ENCODE measurements at places on chromosomes 4 and X.

- no peak for DNase-seq
Observed at GRCh38 chrX:48470110-48470832, at the start of gene SLC38A5. Gene SLC38A5 (minus strand): TSS chrX:48470260. CDS start chrX:48467924, 2,336 bp downstream.

GRCh38 chrX:101449279-101449678 lies 36.0 kb upstream of the ARMCX4 start:
- no peak for DNase-seq

GRCh38 chr4:146945556-146946374 lies at the start of gene TTC29:
Gene TTC29 (minus strand): TSS chr4:146945864. CDS start chr4:146939895, 5,969 bp downstream.
- peak; percentile 82 for DNase-seq

DNA sequence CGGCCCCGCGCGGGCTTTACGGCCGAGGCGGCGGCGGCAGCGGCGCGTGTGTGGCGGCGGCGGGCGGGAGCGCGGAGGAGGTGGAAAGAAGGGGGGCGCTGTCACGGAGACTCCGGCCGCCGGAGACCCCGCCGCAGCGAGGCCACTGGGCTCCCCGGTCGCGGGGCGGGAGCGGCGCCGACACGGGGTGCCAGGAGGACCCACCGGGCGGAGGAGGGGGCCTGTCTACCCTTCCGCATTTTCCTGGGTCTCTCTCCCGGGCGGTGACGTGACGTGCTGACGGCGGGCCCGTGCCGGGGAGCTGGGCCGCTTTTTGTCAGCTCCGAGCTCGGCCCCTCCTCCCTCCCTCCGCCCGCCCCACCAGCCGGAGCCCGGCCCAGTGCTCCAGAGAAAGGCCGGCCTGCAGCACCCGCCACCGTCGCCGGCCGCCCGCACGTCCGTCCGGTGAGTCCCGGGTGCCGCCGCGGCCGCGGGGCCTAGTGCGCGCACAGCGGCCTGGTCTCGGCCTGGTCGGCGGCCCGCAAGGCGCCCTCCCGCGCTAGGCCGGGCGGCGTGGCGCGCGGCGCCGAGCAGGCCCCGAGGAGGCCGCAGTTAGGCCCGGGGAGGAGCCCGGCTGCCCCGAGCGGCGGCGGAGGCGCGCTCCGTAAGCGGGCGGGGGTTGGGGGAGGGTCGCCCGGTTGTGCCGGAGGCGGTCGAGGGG lies at the start of gene ZFX:
Gene ZFX, plus strand, starts transcription at position 379 of the 700 bp plus-strand sequence. CDS start 23,014 bp downstream, outside the sequence.
- peak; percentile 44 for DNase-seq

DNA sequence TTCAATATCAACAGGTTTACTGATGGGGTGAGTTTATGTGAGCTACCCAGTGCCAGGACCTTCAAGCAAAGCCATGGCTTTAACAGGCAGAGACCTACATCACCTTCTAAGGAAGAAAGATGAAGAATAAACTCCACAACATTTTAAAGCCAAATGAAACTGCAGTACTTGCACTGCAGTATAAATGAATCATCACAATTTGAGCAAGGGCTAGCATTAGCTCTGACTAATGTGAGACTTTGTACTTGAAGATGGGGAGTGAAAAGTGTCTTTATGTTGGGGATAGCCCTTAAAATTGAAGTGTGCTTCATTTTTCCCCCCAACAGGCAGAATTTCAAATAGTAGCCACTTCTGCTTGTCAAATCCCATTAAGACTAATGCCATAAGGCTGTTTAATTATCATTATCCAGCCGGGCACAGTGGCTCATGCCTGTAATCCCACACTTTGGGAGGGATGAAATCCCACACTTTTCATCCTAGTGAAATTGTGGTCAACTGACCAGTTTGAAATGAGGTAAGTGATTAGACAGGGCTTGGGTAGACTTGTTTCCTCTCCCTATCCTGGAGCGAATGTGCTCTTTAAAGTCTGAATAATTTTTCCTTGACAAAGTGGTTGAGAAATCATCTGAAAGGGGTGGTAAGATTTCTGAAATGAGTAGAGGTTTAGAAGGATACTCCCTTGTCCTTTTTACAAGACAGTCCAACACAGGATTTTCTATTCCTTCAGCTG lies 27.2 kb upstream of the GPR34 start:
- no peak for DNase-seq

GRCh38 chr4:121860121-121860520 lies 10.2 kb downstream of the BBS7 start:
- DNase-seq, result no peak

DNA sequence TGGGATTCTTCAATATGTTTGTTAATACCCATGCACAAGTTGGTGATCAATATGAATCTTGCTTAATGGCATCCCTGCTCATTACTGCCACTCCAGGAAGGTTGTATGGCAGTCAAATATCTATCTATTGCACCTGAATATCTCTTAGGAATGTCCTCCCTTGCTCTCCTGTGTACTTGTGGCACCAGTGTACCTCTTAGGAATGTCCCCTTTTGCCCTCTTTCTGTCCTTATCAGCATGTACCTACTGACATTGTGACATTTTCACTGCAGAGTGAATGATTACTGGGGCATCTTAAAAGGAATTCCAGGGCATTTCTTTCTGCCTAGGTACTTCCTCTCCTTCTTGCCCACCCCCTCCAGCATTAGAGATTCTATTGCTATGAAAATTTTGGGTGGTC lies 163.8 kb upstream of the CENPE start:
- DNase-seq, result no peak

Data from T-helper 2 cell treated with Interferon-gamma antibody and Interleukin-4, amounts not matched to agents 5 μg/mL and 100 μg/mL, for 36 hours (primary cell).